AG04450 (cell line): ENCODE measurements at places on chromosomes 6 and 20.

DNA sequence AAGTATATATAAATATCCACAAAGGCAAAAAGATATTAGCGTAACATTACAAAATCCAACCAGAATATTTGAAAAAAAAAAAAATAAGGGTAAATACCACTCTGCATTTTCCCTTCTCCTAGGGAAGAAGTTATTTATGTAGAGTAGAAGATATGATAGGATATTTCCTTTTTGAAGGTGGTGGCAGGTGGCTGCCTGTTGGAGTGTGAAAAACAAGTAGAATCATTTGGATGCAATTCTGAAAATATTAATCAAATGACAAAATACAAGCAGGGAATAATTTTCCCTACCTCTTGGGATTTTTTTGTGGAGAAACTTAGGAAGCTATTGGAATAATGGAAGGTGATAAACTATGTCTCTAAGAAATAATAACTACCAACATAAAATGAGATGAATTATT is 62.5 kb upstream of the OGFRL1 start:
- DNase-seq: no peak

DNA sequence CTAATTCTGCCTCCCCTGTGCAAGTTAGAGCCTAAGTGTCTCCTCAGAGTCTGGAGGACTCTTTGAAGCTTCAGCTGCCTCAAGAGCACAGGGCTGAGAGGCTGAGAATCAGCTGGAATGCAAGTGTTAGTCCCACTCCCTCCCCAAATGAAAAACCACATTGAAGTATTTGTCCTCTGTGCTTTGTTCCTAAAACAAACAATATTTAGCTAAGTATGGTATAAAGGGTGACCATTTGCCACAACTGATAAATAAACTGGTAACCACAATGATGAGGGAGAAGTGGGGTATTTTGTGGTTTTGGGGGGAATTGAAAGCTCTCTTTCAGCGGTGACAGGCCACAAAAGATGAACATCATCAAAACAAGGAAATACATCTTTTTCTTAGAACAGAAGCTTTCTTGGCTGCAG is 91.7 kb upstream of the HDDC2 start:
- no peak for DNase-seq

DNA sequence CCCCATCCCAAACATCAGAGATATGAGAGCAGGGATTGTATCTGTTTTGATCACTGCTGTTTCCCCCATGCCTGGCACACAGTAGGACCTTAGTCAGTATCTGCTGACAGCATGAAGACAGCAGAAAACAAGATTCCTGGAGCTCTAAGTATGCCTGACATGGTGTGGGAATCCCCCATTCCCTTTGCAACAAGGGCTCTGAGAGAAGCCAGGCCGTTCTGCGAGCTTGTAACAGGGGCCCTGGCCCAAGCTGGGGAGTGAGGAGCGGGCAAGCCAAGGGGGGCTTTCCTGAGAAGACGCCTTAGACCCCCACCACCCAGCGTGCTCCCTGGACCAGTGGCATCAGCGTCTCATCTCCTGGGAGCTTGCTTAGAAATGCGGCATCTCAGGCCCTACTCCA is 25.2 kb downstream of the PREX1 start:
- DNase-seq: no peak

DNA sequence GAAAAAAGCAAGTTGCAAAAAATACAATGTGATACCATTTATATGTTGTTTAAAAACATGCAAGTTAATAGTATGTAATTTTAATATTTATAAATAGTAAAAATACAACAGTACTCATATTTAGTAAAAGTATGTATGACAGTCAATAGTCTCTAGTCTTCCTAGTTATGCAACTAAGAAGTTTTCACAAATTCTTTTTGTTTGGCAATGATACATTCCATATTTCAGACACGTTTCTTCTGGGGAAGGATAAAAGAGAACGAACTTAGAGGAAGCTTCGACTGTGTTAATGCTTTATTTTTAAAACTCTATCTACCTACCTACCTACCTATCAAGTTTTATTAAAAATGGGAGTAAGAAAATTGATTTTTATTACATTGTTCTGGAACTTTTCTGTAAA is 77.7 kb downstream of the UBE3D start:
- DNase-seq: no peak

GRCh38 chr20:62120990-62121775 is 1.1 kb upstream of the LSM14B start:
- no peak for DNase-seq
